CD4-positive, alpha-beta T cell treated with Interferon gamma for 1 hour (primary cell): ENCODE measurements at places on chromosomes 6 and 20.

- no peak for DNase-seq
Measured at GRCh38 chr20:62562831-62563230, 79.5 kb upstream of the SLCO4A1 start.

DNA sequence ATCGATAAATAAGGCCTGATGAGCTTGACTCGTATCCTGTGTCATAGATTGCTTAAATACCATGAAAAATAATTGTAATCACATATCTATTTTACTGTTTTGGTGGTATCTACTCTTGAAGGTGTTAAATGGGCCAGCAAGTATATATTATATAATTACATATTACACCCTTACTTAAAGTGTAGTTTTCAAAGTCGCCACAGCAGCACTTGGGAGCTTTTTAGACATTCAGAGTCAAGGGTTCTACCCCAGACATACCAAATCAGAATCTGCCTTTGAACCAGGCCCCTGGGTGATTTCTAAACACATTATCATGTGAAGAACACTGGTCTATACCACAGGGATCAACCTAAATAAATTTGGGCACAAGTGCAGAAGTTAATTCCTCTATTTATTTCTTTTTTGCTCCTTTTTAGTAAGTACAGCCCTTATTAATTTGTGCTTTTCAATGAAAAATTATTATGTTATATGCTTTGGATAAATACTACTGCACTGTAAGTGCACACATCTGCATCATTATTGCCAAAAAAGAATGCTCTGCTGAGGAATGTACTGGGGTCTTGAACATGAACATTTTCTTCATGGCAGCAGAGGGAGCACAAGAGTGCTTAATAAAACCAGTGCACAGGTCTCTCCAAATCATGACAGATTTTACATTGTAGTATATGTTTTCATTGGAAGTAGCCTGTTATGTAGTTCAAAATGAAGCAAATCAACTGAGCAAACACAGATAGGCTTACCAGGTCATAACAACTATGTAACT, 3.1 kb upstream of the ATXN1 start:
- DNase-seq = no peak

GRCh38 chr6:69796073-69796641, 653 bp downstream of the LMBRD1 start:
- DNase-seq = peak; percentile 70

DNA sequence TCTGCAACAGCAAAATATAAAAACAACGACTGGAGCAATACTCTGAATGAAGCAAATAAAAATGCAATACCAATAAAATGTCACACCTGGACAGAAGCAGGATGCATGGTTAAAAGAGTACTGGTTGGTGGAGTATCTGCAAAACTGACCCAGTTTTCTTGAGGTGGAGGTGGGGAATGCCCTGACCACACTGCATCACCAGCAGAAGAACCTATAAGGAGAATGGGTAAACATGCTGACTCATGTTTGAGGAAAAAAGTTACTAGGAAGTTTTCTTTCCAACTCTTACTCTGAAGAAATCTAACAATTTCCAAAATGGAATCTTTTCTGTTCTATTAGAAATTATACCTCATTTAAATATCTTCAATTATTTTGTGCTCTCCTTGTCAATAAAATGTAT, 43.6 kb downstream of the REPS1 start:
- DNase-seq = peak; percentile 3

GRCh38 chr6:30776390-30777154, 32.2 kb upstream of the IER3 start:
- no peak for DNase-seq

DNA sequence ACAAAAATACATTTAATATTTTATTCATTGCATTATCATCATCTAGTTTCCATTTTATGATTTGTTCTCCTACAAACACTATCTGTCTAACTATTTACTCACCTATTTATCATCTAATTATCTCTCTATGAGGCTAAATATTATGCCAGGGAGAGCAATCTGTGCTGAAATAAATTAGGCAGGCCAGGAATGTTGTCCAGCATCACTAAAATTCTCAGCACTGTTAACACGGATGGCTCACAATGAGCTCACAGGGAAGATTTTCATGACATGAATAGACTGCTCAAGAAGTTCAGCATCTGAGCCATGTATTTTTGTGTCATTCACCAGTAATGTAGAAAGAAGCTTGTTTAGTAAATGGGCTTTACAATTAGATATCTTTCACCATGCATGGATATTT, 1277.2 kb downstream of the GRIK2 start:
- no peak for DNase-seq

- no peak for DNase-seq
Measured at GRCh38 chr6:73893696-73894095, 197.7 kb downstream of the CD109 start.

DNA sequence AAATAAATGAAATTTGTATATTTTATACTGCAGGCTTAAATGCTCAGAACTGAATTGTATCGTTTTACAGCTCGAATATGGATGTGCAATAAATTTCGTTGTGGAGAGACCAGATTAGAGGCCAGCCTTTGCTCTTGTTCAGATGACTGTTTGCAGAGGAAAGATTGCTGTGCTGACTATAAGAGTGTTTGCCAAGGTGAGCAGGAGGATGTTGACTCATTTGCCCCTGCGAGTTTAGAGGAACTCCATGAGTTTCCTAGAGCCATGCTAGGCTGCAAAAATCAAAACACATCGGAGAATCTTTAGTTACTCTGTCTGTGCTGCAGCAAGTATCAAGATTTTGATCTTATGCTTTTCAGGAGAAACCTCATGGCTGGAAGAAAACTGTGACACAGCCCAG, 15.4 kb downstream of the ENPP3 start:
- no peak for DNase-seq

DNA sequence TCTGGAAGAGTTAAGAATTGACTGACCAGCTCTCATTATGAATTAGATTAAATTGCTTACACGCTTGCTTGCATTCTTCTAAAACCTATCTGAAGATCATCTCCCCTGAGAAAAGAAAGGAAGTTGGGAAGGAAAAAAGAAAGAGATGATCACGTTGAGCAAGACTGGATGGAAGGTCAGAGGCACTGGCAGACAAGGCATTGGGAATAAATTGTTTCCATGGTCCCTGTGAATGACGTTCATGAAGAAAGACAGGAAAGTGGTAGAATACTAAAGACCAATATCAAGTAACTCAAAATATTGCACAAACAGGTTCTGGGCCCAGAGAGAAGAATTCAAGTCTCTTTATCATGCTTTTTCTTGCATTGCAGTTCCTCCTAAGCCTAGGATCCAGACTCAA, 1045.4 kb upstream of the MAP3K7 start:
- DNase-seq = no peak

DNA sequence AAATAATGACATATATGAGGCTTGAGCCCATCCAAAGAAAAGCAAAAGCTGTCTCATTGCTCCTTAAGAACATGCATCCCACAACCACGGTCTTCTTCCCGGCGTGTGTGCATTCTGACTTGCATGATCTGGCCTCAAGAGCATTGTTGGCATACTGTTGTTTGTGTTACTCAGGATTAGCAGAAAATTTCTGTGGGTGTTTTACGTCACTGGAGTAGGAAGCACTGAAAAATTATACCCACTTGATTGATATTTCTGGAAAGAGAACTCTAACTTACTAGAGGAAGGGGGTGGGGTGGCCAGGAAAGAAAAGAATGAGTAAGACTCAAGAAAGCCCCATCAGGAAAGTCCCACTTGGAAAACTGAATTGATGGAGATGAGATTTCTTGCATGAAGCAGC, 326.2 kb upstream of the PRDM1 start:
- DNase-seq = no peak

DNA sequence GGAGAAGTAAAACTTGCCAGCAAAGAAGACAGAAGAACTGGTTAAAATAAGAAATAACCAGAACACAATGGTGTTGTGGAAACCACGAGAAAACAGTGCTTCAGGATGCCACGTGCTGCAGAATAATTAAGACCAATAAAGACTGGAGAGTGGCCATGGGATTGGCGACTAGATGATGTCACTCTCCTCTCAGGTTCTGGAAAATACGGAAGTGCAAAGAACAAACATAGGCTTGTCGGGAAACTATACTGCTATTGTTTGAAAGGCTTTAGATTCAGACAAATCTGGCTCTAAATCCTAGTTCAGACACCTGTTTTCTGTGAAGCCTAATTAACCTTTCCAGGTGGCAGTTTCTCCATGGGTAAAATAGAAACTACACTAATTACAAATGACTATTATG, 138.4 kb upstream of the STXBP5 start:
- no peak for DNase-seq

DNA sequence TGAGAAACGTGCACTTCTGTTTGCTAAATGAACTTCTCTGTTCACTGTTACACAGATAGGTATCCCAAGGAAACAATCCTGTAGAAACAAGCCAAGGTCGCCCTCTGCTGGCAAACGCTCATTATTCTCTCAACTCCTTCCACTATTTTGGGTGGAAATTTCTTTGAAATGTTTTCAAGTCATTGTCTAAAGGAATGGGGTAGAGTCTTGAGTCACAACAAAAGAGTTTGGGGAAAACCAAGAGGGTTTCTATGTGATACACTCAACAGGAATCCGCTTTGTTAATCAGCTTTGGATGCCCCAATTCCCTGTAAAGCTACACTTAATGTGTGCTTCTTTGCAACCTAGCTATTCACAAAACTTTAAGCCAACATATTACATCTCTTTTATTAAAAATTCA, 4.6 kb upstream of the RAE1 start:
- peak; percentile 36 for DNase-seq

DNA sequence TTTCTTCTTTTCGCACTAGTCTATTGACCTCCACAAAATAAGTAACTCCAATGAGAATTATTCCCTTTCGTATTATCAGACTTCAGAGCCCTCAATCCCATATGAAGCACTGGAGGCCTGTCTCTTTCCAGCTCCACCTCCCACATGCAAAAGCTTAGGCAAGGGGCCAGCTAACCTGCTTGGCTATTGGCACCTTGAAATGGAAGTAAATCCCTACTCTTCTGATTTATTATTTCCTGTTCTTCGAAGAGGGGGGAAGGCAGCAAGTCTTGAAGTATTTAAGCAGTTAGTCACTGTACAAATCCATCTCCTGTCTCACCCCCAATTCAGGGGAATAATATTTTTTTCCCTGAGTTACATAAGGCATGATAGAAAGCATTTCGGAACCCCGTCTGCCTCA, 577.8 kb downstream of the MAFB start:
- no peak for DNase-seq

DNA sequence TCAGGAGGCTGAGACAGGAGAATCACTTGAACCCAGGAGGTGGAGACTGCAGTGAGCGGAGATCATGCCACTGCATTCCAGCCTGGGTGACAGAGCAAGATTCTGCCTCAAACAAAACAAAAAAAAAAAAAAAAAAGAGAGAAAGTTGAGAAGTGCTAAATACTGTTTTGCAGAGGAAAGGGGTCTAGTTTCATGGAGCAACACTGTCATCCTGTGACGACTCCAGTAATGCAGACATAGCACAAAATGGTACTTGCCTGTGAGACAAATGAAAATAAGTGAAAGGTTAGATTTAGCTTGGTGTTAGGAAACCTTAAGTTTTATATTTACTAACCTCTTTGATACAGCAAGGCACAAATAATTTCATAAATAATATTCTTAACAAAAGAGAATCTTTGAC, 29.7 kb downstream of the CEP162 start:
- DNase-seq = no peak

DNA sequence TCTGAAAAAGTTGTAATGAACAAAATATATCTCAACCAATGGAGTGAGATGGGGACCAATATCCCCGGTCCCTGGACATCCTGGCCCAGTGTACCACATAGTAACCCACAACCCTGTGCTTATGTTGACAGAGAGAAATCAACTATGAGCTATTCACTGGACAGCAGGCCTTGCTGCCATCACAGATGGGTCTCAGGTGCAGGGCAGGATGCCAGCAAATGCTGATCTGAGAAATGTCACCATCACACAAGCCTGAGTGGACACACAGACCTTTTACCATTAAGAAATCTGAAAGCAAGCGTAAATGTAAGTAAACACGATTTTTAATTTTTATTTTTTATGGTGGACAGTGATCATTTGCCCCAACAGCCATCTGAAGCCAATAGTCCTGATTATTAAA, 9.1 kb downstream of the RPP40 start:
- no peak for DNase-seq

DNA sequence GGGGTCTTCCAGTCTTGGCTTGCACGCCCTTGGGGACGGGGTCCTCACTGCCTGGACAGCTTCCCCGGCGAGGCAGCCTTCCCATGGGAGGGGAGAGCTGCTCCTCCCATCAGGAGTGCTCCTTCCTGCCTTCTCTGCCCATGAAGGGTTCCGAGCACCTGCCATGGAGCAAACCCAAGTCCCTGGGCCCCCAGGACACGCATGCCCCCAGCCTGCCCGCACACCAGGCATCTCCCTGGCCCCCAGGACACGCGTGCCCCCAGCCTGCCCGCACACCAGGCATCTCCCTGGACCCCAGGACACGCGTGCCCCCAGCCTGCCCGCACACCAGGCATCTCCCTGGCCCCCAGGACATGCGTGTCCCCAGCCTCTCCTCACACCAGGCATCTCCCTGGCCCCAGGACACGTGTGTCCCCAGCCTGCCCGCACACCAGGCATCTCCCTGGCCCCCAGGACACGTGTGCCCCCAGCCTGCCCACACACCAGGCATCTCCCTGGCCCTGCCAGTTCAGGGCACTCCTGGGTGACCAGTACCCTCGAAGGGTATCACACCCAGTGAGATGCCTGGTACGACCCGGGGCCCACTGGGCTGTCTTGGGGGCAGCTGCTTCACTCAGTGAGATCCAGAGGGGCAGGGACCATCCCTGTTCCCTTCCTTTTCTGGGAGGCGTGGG, 21.7 kb downstream of the COL20A1 start:
- no peak for DNase-seq

GRCh38 chr6:37916675-37917074, 97.1 kb downstream of the ZFAND3 start:
- DNase-seq = no peak

GRCh38 chr6:121443971-121444541, 8.6 kb downstream of the GJA1 start:
- no peak for DNase-seq

DNA sequence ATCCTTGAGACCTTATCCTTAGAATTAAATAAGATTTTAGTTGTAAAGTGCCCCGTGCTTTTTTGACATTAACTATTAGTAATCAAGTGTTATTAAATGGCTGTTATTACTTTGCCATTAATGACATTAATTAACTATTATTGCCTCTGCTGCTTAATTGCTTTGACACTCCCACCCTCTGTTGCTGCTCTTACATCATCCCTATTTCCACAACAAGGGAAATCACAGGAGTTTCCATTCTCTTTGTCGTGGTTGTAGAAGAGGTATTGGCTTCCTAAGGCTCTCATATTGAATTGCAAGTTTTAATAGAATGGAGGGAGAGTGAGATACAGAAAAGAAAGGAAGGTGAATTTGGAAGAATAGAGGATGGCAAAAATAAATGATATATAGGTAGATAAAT, 545.8 kb downstream of the MMUT start:
- DNase-seq = no peak
